Activated T-cell treated with anti-CD3 and anti-CD28 coated beads, Interleukin-2, amount 50 U/mL, for 72 hours (primary cell): ENCODE measurements at places on chromosomes 2 and 18. TPM values are rescaled to one million over a fixed set of nuclear protein-coding genes. Genes with fewer than 3 reads are reported as not detected.

GRCh38 chr2:177908824-177909223 is 163.8 kb downstream of the PDE11A start:
- peaks cover 6% of the 10 kb centered on the region for H3K27me3 ChIP-seq
- H3K27ac ChIP-seq = no peak overlapping the region
- H3K4me3 ChIP-seq = no peak overlapping the region
- DNase-seq = no peak

GRCh38 chr18:75656035-75656434 is 228.5 kb upstream of the SMIM21 start:
- H3K4me1 ChIP-seq = no peaks in the 10 kb centered on the region
- DNase-seq = no peak
- H3K27me3 ChIP-seq = peaks cover 7% of the 10 kb centered on the region
- H3K36me3 ChIP-seq = no peaks in the 10 kb centered on the region
- no peak overlapping the region for H3K27ac ChIP-seq

GRCh38 chr2:191515551-191515950 is 162.4 kb upstream of the NABP1 start:
- no peak for DNase-seq
- H3K4me3 ChIP-seq = no peak overlapping the region
- H3K27ac ChIP-seq = no peak overlapping the region
- H3K27me3 ChIP-seq = peaks cover 5% of the 10 kb centered on the region
- H3K36me3 ChIP-seq = no peaks in the 10 kb centered on the region

DNA sequence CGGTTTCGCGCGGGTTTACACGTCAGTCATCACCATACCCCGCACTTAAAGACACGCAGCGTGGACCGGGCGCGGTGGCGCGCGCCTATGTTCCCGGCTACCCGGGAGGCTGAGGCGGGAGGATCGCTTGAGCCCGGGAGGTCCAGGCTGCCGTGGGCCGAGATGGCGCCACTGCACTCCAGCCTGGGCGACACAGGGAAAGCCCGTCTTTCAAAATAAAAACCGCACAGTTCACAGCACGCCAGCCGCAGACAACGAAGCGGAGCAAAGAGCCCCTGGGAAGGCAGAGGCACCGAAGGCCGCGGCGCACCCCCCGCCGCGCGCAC is 328 bp downstream of the DTYMK start:
- H3K4me1 ChIP-seq = peaks cover 46% of the 10 kb centered on the region
- peak overlapping the region; percentile 91 for H3K4me3 ChIP-seq
- peak; percentile 15 for DNase-seq
- peak overlapping the region; percentile 75 for H3K27ac ChIP-seq
- H3K27me3 ChIP-seq = no peaks in the 10 kb centered on the region

DNA sequence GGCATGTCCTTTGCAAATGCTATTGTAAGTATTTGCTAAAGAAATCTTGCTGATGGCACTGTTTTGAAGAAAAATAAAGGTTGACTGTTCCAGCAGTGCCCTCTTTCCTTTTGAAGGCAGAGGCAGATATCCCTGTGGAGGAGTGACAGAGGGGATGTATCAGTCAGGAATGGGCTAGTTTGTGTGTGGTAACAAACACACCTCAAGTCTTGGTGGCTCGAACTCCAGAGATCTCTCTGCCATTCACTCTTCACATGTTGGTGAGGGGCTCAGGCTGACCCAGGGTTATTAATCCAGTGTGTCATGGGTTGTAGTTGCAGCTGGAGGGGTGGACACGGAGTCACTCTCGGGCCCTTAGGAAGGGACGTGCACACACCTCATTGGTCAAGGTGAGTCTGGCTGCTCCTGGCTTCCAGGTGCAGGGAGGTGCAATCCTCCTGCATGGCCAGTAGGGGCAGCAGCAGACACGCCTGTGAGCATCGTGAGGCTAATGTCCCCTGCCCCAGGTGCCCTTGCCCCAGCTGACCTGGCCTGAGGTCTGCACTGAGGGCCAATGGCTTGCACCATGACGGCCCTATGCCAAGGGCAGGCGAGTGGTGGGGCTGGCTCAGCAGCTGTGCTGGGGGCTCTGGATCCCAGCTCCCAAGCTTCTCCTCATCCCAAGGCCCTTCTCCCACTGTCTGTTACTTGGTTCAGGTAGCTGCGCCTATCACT is 146.5 kb downstream of the ASB1 start:
- no peaks in the 10 kb centered on the region for H3K27me3 ChIP-seq
- H3K4me3 ChIP-seq = no peak overlapping the region
- H3K4me1 ChIP-seq = no peaks in the 10 kb centered on the region
- H3K27ac ChIP-seq = no peak overlapping the region
- peak; percentile 19 for DNase-seq

DNA sequence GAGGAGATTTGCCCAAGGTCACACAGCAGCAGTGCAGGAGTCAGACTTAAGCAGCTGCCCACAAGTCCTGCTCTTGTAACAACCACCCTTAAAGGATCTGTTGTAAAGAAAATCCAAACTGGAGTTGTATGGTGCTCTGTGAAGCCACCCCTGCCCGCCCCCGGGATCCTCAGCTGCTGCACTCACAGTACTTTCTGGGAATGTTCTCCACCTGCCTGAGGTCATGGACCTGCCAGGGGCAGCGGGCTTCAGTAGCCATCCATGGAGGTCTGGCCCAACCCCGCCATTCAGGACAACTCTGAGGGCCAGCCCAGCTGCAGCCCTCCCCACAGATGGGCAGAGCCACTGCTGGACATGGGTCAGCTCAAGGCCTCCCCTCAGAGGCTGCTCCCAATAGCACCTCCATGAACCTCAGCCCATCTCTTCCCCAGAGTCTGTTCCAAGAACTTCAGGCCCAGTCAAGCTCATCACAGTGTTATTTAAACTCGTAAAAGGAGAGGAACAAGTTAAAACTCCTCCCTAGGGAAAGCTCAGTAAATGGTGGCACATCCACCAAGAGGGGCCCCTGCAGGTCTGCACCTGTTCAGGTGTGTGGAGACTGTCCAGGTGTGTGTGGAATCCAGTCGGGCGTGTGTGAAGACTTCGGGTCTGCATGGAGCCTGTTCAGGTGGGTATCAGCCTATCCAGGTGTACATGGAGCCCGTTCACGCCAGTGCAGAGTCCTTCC is 39.4 kb upstream of the GPC1 start:
- H3K4me3 ChIP-seq = no peak overlapping the region
- no peaks in the 10 kb centered on the region for H3K4me1 ChIP-seq
- no peak for DNase-seq
- no peaks in the 10 kb centered on the region for H3K27me3 ChIP-seq
- H3K36me3 ChIP-seq = no peaks in the 10 kb centered on the region
- H3K27ac ChIP-seq = no peak overlapping the region

GRCh38 chr2:223109341-223109740 is 57.4 kb downstream of the KCNE4 start:
- no peaks in the 10 kb centered on the region for H3K27me3 ChIP-seq
- H3K4me1 ChIP-seq = no peaks in the 10 kb centered on the region
- no peak for DNase-seq

DNA sequence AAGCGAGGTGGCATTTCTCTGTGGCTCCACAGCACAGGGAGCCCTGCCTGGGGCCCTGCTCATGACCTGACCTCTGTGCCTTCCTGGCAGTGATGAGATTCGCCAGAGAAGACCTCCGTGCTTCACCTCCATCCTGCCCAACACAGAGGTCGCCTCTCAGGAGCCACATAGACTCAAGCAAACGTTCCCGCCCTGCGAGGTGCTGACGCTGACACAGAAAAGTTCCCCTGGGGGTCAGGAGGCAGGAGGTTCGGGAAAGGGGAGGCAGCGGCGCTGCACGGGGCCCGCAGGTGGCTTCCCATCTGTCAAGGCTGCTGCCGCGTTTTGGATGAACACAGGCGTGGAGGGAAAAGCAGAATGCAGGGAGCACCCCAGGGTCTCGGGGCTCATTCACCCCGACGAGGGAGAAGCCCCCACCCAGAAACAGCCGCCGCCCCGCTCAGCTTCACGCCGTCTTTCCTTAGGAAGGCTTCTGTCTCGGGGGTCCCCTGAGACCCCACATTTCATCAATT is 579.6 kb upstream of the SALL3 start:
- H3K36me3 ChIP-seq = no peaks in the 10 kb centered on the region
- DNase-seq = no peak
- no peaks in the 10 kb centered on the region for H3K4me1 ChIP-seq
- H3K27me3 ChIP-seq = no peaks in the 10 kb centered on the region
- no peak overlapping the region for H3K4me3 ChIP-seq

STAT4 gene
- total RNA-seq = 125 TPM
